ENCODE measurements at places on chromosomes 7 and 10.

GRCh38 chr7:113431406-113431805 lies 313.1 kb upstream of the SMIM30 start:
- DNase-seq = no peak

GRCh38 chr7:66377045-66377444 lies 171.9 kb downstream of the TPST1 start:
- DNase-seq = no peak

GRCh38 chr7:129989466-129989865 lies 36.7 kb upstream of the UBE2H start:
- DNase-seq = no peak

GRCh38 chr10:48958598-48959190 lies 19.1 kb upstream of the LRRC18 start:
- no peak for DNase-seq

DNA sequence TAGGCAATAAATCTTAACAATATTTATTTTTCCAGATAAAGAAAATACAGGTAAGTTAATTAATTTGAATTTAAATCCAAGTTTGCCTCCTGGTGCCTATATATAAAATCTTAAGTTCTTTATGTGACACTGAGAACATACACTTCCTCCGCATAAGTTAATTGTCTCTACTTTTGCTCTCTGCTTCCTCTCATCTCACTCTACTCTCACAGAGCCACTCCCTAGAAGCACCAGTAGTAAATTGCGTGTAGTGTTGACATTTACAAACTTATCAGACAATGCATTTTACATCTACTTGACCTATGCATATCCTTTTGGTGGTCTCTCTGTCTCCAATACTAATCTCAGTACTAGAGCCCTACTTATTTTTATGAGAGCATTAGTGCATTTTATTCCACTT lies 144.5 kb downstream of the ETV1 start:
- no peak for DNase-seq

DNA sequence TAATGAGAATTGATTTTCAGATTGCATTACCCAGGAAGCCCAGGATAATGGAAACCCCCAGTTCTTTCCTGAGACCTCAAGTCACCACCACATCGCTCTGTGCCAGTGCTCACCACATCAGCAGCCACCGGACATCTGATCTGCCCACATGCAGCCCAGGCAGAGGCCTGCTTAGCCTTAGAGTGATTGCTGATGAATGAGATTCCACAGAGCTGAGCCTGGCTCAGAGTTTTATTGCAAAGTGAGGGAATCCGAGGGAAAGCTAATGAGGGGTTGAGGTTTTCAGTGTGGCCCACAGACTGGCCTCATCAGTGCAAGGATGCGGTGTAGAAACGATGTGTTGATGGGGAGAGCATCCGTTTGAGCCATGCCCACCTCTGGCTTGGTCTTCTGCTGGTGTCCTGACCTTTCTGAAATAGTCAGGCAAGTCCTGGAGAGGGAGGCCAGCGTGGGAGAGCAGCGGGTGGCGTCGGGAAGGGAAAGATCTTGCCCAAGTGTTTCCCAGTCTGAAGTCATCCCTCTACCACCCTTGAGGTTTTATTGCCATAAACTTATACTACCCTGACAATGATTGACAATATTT lies 120.3 kb downstream of the ITIH5 start:
- DNase-seq = no peak

GRCh38 chr7:73647725-73648592 lies 19.7 kb upstream of the VPS37D start:
- DNase-seq = no peak

- DNase-seq = no peak
Measured at GRCh38 chr10:7767209-7767608, 20.6 kb downstream of the KIN start.

GRCh38 chr10:133278577-133279265 lies 2.1 kb upstream of the ADAM8 start:
- no peak for DNase-seq
